ENCODE measurements at places on chromosomes 2 and 18. TPM values are rescaled to one million over a fixed set of nuclear protein-coding genes. Genes with fewer than 3 reads are reported as not detected.

The RBM44 gene
- 0.35 TPM for total RNA-seq

The METTL4 gene
- total RNA-seq, result 13.8 TPM

The IKZF2 gene
- 7.1 TPM for total RNA-seq

The XDH gene
- total RNA-seq, result 2.0 TPM

The PSMA8 gene
- total RNA-seq, result not detected

The RUFY4 gene
- not detected for total RNA-seq

The OSBPL1A gene
- 21.2 TPM for total RNA-seq

The PDE11A gene
- total RNA-seq, result 5.8 TPM

The MYL1 gene
- not detected for total RNA-seq

- no peak for DNase-seq
Observed at GRCh38 chr2:59741840-59742239, 811.6 kb downstream of the BCL11A start.

DNA sequence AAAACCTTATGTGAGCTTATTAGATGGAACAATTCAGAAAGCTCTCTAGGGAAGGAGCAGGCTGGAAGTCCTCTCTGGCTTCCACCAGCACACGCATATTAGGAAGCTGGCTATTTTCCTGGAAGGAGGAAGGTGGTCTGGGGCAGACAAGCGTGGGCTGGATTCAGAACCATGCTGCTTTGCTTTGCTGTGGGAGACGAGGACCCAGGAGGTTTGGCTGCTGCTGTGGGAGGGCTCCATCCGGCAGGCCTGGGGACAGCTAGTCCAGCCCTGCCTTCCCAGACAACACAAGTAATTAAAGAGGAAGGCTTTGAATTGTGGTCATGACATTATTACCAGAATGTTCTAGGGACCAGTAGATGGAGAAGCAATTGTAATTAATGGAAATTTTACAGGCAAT is 238.8 kb upstream of the MYT1L start:
- DNase-seq, result no peak

DNA sequence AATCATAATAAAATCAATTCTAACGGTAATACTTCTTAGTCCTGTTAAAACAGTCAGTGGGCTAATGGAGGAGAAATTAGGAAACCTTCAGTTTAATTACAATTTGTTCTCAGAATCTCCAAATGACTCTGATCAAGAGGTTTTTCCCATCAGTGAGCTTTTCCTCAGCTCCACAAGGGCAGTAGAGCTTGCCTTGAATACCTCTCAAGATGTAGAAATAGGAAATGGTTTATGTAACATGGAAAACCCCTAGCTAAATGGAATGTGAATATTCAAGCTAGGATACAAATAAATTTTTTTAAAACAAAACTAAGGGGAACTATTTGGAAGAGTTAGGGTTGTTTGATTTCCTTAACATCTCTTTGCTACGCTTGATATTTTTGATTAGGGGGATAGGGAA is 87.5 kb downstream of the PLEKHM3 start:
- DNase-seq, result peak; percentile 81

GRCh38 chr2:105796131-105796638 is 51.5 kb downstream of the NCK2 start:
- no peak for DNase-seq

DNA sequence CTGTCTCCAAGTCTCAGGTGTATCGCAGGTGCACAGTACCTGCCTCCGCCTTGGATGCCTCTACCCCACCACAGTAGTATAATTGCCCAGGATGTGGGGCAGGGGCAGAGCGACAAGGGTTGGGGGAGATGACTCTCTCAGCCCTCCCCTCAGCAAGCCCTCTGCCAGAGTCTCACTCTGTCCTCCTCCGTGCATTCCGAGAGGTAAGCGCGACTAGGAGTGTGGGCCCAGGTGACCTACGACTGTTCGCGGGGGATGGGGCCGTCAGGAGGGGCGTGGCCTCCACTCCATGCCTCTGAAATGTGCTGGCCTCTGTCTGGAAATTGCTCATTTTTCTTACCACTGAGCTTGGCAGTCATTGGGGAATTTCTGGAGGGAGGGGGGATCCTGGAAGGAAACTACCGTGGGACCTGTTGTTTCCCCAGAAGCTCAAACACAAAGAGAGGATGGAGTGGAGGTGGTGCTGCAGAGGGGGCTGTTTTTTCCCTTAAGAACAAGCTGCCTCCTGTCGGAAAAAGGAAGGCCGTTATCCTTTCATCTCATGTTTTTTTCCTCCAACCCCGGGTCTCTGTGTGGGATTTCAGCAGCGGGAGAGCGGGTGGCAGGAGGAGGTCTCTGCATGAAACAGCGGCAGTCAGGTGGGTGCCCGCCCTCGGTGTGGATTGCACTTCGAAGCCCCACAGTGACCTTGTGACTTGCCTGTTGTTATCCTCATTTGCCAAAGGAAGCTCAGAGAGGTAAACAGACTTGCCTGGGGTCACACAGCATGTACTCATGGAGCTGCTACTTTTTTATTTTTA is 13.0 kb upstream of the RALB start:
- peak; percentile 89 for DNase-seq

DNA sequence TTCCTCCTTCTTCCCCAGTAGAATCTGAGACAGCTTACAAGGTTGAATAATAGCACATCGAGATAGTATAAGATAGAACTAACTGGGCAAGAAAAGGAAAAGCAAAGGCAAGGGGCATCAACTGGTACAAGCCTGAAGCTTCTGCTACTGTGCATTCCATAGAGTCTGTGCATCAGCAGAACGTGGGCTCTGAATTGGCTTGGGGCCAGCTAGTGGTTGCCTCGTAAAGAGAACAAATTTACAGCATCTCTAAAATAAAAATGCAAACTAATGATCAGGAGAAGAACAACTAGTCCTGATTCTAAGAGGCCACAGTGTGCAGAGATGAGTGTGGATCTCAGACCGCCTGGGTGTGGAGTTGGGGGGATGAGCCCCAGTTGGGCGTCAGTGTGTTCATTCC is 36.6 kb downstream of the UPP2 start:
- no peak for DNase-seq

- DNase-seq, result no peak
Observed at GRCh38 chr2:38147333-38148121, 71.6 kb upstream of the CYP1B1 start.

DNA sequence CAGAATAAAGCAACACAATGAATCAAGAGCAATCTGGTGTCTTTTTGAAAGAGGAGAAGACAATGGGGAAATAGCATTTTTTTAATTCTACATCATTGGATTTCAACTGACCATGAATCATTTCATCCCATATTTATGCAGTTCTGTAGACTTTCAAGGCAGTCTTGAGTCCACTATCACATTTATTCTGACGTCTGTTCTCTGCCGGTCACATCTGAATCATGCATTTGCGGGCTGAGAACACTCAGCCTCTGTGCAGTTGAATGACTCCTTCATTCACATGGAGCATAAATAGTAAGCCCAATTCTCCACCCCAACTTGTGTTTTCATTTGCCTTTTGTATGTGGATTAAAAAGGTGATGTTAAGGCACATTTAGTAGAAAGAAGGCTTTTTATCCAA is 128.2 kb downstream of the AKAIN1 start:
- no peak for DNase-seq

DNA sequence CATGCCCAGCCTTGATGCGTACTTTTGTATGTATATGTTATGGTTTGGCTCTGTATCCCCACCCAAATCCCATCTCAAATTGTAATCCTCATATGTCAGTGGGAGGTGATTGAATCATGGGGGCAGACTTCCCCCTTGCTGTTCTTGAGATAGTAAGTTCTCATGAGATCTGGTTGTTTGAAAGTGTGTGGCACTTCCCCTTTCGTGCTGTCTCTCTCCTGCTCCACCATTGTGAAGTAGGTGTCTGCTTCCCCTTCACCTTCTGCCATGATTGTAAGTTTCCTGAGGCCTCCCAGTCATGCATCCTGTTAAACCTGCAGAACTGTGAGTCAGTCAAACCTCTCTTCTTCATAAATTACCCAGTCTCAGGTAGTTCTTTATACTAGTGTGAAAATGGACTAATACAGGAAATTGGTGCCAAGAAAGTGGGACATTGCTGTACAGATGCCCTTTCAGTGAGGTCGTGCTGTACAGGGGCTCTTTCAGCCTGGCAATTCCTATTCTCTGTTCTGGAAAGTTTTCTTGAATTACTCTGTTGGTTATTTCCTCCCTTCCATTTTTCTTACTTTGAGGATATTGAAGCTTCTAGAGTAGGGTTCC is 38.2 kb downstream of the KCMF1 start:
- no peak for DNase-seq

GRCh38 chr2:164779383-164780057 is 62.1 kb downstream of the COBLL1 start:
- no peak for DNase-seq

- DNase-seq, result no peak
Observed at GRCh38 chr18:66280470-66280869, 323.4 kb downstream of the CDH19 start.

GRCh38 chr2:12116228-12116750 is 369.9 kb downstream of the LPIN1 start:
- DNase-seq, result no peak

DNA sequence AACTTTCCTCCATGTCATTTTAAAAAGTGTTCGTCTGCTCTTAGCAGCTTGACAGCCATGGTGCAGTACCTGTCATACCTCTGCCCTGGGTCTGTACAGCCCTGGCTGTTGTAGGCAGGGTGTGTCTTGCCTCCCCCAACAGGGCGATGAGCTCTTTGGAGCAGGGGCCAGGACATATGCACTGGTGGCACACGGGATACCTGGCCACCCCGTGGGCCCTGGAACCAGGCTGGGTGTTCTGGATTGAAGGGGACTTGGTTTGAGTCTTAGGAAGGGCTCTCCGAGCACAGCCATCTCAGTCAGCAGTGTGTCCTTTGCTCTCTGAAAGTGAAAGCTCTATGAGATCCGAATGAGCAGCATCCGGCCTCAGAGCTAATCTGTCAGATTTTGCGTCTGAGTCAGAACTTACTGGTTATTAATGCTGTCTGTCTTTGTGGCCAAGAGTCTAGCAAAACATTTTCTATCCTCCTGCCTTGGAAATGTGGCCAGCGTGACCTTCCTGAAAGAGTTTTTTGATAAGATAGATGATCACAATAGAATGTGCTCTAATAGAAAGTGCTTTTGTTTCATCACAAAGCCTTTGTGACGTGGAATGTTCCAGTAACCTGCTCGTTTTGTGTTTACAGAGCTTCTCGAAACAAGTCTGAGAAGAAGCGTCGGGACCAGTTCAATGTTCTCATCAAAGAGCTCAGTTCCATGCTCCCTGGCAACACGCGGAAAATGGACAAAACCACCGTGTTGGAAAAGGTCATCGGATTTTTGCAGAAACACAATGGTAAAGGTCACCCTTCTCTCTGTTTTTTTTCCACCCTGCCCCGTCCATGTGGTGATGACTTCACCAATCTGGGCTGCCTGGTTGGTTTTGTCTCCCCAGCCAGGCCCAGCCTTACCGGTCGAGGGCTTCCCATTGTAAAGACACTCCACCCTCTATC is 77.3 kb upstream of the RPL31 start:
- no peak for DNase-seq

DNA sequence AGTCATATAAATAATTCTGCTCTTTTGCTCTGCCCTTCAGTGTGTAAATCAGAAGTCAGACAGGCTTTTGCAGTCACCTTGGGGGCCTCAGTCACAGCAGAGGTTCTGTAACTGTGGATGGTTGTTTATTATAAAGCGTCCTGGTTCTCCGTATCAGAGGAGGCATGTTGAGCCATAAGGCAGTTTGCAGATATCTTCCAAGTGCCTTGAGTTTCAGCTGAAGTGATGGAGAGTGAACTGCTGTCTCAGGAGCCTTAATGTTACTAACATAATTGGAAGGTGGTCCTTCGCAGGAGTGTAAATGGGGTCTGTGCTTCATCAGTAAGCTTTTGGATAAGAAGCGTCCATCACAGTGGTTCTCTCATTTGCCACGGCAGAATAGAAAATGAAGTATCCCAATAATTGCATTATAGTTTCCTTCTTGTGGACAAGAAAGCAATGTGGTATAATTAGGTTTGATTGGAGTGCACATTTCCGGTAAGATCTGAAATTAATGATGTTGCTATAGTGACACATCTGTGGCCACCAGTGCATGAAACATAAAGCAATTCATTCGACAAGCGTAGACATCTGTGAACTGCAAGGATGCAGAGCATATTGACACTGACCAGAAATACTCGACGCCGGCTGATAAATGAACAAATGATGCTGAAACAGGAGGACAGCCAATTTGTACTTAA is 112.5 kb upstream of the NFATC1 start:
- no peak for DNase-seq

DNA sequence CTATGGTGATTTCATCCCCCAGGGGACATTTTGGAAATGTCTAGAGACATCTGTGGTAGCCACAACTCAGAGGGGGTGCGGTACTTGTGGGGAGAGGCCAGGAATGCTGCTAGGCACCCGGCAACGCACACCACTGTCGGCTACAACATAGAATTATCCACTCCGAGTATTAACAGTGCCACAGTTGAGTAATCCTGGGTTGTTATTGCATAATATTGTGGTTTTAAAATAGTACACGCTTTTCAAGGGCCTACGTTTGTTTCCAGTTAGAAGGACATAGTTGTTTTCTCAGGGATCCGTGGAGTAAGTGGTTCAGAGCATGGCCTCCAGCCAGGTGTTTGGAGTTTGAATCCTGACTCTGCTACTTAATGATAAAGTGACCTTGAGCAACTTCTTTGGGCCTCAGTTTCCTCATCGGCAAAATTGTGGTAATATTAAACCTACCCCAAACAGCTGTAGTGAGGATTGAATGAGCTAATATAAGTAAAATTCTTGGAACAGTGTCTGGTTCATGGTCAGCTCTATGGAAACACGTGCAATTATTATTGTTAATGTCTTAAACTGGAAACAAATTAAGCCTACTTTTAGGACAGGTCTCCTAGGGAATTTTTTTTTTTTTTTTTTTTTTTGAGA is 24.5 kb downstream of the CYP27A1 start:
- DNase-seq, result peak; percentile 99

DNA sequence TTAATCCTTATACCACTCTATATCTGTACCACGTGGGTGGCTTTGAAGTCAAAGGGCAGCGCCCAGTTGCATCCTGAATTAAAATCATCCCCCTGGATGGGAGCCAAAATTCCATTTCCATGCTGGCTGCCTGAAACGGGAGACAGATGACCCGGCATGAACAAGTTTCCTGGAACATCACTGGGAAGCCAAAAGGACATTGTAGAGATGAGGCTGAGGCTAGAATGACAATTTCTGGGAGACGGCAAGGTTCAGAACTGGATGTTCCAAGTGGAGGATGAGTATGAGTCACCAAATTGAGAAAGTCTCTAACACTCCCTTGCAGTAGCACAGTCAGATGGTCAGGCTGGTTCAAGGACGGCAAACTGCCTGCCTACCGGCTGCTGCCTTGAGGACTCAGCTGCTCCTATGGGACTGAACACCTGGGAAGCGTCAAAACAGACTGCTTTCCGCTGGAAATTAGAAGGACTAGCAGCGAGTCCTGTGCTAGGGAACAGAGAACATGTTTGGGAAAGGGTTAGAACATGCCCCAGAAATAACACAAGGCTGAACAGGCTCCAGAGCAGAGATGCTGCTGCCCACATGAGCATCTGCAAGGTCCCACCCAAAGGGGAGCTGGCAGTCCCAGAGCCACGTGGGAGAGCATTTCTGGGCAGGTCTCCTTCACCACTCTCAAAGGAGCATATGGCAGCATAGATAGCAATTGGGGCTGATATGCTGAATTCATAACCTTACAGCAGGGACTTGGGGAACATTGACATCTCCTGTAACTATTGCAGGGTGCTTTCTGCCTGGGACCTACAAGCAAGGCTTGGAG is 32.0 kb downstream of the YPEL5 start:
- peak; percentile 30 for DNase-seq
